ENCODE measurements at places on chromosomes 1 and 21.

DNA sequence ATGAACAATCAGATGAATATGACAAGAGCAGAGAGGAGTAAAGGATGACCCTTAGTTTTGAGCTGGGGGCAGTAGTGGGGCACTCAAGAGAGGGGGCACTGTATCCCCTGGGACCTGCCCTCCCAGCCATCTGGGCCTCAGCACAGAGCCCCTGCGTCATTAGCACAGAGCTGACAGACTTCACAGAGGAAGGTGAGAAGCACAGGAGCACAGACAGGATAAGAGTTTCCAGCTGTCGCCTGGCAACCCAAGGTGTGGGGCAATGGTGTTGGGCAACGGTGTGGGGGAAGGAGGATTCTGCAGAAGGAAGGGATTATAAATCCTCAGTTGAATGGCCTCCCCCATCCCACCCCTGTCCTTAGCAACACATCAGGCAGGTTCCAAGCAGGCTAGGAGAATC, 30.2 kb downstream of the RAB3B start:
- no peaks in the 10 kb centered on the region for H3K36me3 ChIP-seq
- H3K4me3 ChIP-seq = no peak overlapping the region
- peaks cover 10% of the 10 kb centered on the region for H3K27me3 ChIP-seq
- no peak for DNase-seq
- H3K4me1 ChIP-seq = peaks cover 3% of the 10 kb centered on the region
- no peak overlapping the region for H3K27ac ChIP-seq

GRCh38 chr1:237817277-237817676, 73.4 kb downstream of the ZP4 start:
- H3K36me3 ChIP-seq = no peaks in the 10 kb centered on the region
- H3K27me3 ChIP-seq = no peaks in the 10 kb centered on the region
- H3K4me3 ChIP-seq = no peak overlapping the region
- DNase-seq = no peak
- H3K27ac ChIP-seq = no peak overlapping the region

DNA sequence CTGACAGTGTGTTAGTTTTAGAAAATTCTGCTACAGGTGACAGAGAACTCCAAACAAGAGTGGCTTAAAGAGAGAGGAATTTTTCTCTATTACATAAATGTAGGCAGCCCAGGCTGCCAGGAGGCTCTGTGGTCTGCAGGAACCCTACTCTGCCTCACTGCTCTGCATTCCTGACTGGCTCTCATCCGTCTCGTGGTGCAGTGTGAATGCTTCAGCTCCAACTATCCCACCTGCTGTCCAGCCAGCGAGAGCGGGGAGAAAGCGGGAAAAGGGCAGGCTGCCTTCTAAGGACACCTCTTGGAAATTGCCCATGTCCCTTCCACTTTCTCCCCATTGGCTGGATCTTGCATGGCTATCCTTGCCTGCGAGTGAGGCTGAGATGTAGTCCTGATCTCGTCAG, 131.3 kb downstream of the PEX14 start:
- no peaks in the 10 kb centered on the region for H3K27me3 ChIP-seq
- H3K27ac ChIP-seq = no peak overlapping the region
- no peaks in the 10 kb centered on the region for H3K36me3 ChIP-seq
- no peaks in the 10 kb centered on the region for H3K4me1 ChIP-seq

DNA sequence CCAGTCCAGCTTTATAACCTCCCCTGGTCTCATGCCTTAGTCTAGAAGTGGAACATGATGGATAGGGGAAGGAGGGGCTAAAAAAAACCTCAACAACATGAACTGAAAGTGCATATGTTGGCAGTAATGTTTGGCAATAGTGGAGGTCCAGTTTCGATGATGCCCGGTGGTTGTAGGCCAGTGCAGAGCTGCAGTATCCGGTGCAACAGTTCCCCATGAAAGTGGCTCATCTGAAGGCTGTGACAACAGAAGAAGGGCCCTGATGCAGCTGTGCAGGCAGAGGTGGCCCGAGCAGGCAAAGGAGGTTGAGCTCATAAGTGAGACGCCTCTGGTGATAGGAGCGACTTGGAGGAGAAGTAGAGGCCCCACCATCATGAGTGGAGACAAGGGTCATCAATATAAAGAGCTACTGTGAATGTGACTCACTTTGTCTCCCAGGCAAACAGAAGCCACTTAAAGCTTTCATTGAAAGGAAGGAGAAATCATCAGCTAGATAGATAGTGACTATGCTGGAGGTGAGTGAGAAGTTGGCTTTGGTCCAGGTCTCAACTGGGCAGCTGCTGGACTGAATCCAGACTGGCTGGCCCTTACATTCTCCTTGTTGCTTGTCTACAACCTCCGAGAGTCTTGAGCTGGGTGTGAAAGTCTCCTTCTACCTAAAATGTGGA, 10.2 kb upstream of the CREG1 start:
- H3K4me3 ChIP-seq = no peak overlapping the region
- H3K27me3 ChIP-seq = peaks cover 6% of the 10 kb centered on the region

DNA sequence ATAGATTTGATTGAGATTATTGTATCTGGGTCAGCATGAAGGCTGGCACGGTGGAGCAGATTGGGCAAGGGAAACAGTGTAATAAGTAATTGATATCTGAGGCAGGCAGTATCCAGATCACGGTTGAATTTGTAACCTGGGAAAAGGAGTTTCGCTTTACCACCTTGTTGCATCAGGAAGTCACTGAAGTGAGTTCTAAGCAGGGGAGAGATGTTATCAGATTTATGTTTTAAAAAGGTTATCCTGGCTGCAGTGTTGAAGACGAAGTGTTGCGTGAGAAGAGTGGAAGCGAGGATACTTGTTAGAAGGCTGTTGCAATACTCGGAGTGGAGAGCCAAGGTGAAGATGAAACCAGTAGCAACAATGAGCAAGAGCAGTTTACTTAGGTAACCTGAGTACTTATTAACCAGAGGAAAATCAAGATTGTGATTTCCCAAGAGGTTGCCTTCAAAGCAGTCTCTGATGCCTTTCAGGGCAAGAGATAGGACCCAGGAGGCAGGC, 77.8 kb downstream of the LHX9 start:
- H3K4me1 ChIP-seq = peaks cover 5% of the 10 kb centered on the region
- no peak overlapping the region for H3K27ac ChIP-seq
- DNase-seq = no peak
- no peaks in the 10 kb centered on the region for H3K36me3 ChIP-seq
- H3K27me3 ChIP-seq = peaks cover 2% of the 10 kb centered on the region
- H3K4me3 ChIP-seq = no peak overlapping the region

DNA sequence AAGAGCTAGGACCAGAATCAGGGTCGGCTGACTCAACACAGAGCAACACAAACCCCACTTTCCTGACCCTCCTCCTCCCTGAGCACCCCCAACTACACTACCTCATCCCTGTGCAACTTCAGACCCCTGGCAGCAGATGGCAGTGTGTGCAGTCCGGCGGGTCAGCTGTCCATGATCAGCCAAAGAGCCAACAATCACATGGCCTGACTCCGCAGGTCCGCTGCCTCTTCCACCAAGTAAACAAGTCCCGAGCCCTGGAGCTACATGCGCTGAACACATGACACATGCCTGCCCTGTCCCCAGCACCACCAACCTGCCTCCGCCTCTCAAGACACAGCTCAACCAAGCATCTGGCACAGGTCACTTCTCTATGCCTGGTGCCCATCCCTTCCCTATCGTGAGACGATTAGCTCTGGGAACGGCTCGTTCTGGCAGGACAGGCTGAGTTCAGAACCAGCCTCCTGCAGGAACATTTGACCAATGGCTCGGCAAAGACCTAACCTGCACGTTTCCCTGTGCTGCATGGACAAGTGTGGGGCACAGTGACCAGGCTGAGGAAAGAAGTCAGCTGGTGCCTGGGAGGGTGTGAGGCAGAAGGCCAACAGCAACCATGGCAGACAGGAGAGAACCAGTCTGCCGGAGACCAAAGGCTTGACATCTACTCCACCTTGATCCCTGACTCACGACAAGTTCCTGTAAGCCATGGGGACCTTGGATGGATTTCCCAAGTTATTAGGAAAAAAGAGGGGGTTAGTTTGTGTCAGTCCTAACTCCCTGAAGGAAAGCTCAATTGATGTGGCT, 60.3 kb downstream of the CD46 start:
- H3K4me1 ChIP-seq = peaks cover 53% of the 10 kb centered on the region
- DNase-seq = peak; percentile 18
- H3K36me3 ChIP-seq = peaks cover 81% of the 10 kb centered on the region
- no peak overlapping the region for H3K4me3 ChIP-seq
- no peaks in the 10 kb centered on the region for H3K27me3 ChIP-seq
- no peak overlapping the region for H3K27ac ChIP-seq

GRCh38 chr1:215132156-215132555, 49.6 kb downstream of the KCNK2 start:
- no peak overlapping the region for H3K4me3 ChIP-seq
- no peaks in the 10 kb centered on the region for H3K4me1 ChIP-seq
- no peak for DNase-seq
- H3K27ac ChIP-seq = no peak overlapping the region

DNA sequence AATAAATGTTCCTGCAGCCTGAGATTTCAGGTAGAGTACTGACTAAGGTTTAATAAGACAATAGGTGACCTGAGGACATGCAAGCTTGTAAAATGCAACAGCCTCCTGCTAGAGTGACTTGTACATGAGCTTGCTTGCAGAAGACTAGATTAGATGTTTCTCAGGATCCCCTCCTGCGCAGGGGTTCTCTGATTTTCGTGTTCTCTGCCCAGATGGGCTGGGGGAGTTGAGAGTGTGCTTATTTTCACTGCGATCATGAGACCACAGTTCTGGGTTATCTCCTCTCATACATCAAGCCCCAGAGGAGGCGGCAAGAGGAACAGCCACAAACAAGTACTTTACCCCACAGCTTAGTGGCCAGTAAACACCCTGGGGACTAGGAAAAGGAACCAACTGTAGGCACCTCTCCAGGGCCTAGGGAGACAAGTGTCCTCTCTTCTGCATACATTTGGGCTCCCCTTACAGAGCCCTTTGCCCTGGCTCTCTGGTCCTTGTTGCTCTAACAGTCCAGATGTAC, 8.0 kb downstream of the TMEM81 start:
- no peaks in the 10 kb centered on the region for H3K27me3 ChIP-seq
- no peaks in the 10 kb centered on the region for H3K4me1 ChIP-seq
- peak; percentile 9 for DNase-seq

DNA sequence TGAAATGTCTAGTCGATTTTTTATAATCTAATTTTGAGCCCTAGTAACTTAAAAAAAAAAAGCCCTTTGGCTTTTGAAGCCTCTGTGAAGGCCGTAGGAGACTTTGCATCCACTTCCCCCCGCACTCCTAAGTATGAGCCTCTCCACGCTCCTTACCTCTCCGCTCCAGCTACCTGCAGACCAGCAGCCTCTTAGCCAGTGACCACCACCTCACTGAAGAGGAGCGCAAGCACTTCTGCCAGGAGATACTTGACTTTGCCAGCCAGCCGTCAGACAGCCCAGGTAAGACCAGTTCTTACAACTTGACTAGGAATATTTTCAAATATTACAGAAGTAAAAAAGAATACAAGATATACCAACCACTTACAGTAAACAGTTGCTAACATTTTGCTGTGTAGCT, 27.4 kb upstream of the PWP2 start:
- H3K4me1 ChIP-seq = peaks cover 83% of the 10 kb centered on the region
- no peak for DNase-seq
- peaks cover 85% of the 10 kb centered on the region for H3K36me3 ChIP-seq
- no peaks in the 10 kb centered on the region for H3K27me3 ChIP-seq
- H3K4me3 ChIP-seq = no peak overlapping the region
- peak overlapping the region; percentile 75 for H3K27ac ChIP-seq

DNA sequence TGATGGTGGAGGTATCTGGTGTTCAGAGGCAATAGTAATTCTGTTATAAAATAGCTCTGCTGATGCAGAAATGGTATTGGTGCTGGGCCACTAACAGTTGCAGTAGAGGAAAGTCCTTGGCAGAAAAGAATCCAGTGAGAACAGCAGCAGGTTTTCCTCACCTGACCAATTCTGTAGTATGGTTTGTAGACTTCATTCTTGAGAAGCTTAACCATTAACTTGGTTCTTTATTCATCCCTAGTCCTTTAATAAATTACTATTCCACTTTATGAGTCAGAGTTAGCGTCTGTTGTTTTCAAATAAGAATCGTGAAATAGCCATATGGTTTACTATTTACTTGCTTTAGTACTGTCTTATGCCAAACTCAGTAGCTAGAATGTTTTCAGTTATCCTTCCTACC, 128.5 kb upstream of the SERTAD4 start:
- no peak overlapping the region for H3K27ac ChIP-seq
- no peaks in the 10 kb centered on the region for H3K4me1 ChIP-seq
- no peak for DNase-seq
- H3K27me3 ChIP-seq = no peaks in the 10 kb centered on the region
- no peaks in the 10 kb centered on the region for H3K36me3 ChIP-seq
- no peak overlapping the region for H3K4me3 ChIP-seq

DNA sequence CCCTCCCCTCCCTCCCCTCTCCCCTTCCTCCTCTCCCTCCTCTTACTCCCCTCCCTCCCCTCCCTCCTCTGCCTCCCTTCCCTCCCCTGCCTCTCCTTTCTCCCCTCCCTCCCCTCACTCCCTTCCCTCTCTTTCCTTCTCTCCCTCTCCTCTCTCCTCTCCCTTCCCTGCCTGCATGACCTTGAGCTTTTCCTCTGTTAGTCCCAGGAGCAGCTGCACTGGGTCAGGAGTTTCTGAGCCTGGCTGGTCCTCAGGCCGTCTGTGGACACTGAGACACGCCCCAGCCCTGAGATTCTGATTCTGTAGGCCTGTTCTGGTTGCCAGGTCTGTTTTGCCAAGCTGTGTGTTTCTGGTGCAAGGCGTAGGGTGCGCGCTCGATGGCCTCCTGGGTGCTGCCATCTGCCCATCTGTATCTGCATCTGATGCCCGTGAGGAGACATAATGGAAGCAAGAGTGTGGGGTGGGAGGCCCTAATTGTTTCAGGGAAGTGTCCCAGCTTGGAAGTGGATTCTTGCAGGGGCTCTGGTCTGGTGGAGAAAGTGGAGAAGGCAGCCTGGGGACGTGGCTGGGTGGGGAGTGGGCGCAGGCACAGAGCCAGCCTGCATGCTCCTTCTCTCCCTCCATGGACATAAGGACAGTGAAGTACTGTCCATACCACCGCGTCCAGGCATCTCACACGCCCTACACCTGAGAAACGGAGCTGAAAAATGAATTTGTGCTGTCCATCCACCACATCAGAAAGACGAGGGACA, 97.2 kb downstream of the WDR4 start:
- H3K4me1 ChIP-seq = peaks cover 47% of the 10 kb centered on the region
- no peak overlapping the region for H3K27ac ChIP-seq
- peaks cover 30% of the 10 kb centered on the region for H3K27me3 ChIP-seq
- no peak overlapping the region for H3K4me3 ChIP-seq

GRCh38 chr1:62962901-62963776, 179.2 kb downstream of the ATG4C start:
- peak; percentile 20 for DNase-seq
- peaks cover 7% of the 10 kb centered on the region for H3K27me3 ChIP-seq
- H3K4me3 ChIP-seq = no peak overlapping the region
- H3K36me3 ChIP-seq = no peaks in the 10 kb centered on the region

DNA sequence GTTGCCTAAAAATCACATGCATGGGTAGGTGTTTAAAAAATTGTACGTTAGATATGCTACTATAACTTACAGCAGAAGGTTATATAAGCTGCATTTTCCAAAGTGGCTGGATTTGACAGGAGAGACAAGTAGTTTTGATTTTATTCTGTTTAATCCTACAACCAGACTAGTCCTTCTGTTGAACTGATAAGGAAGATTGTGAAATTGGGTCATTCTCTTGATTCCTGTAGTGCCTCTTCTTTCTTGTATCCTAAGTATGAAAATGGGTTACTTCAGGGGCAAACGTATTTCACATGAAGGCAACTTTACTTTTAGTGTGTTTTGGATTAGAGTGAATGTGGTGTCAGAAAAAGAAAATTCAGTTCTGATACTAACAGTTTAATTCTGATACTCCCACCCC, 19.0 kb downstream of the CDC42 start:
- peaks cover 70% of the 10 kb centered on the region for H3K36me3 ChIP-seq
- H3K4me1 ChIP-seq = peaks cover 71% of the 10 kb centered on the region
- DNase-seq = no peak
- H3K27me3 ChIP-seq = no peaks in the 10 kb centered on the region
- no peak overlapping the region for H3K27ac ChIP-seq

All from activated CD4-positive, alpha-beta memory T cell treated with anti-CD3 and anti-CD28 coated beads, Interleukin-2, amount 10 ng/mL, durations not matched to agents 7 days and 5 days (primary cell).